ENCODE measurements at places on chromosomes 7 and 10.

DNA sequence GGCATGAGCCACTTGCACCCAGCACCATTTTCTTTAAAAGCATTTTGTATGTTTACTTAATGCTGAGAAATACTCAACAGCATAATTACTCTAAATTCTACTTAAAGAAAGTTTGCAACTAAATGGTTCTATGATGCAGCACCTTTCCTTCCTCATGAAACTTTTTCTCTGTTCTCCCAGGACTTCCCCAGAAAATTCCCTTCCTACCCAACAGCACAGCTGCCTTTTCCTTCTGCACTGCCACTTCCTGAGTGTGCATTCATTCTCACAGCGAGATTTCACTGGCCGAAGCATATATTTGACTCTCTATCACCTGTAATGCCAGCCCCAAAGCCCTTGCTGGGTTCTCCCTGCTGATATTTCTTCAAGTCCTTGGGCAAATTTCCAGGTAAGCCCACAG lies 41.5 kb upstream of the DGKI start:
- no peak for DNase-seq

DNA sequence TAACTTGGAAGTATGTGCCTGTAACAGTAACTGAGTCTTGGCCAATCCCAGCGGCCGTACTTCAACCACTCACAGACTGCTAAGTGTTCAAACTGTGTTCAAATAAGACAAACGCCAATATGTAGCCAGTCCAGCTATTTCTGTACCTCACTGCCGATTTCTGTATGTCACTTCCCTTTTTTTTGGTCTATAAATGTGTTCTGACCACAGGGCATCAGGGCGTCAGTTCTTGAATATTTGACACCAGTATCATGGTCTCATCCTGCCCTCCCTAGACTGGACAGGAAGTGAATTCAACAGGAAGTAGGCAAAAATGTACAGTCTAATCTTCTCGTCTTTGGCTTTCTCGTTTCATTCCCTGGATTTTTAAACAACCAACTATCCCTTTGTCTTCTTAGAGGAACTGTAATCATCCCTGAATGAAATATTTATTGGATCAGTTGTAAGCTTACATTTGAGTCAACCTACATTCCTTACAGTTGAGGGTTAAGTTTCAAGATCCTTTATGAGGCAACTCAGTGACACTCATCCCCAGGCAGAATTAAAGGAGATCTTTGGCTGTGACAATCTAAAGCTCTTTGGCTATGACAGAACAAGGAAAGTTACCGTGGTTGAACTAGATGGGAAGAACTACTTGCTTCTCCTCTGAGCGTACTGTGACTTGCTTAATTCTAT lies 232.7 kb downstream of the NSUN6 start:
- no peak for DNase-seq

- no peak for DNase-seq
These were observed 182.2 kb downstream of the WDR11 start for GRCh38 chr10:121033366-121033765.

DNA sequence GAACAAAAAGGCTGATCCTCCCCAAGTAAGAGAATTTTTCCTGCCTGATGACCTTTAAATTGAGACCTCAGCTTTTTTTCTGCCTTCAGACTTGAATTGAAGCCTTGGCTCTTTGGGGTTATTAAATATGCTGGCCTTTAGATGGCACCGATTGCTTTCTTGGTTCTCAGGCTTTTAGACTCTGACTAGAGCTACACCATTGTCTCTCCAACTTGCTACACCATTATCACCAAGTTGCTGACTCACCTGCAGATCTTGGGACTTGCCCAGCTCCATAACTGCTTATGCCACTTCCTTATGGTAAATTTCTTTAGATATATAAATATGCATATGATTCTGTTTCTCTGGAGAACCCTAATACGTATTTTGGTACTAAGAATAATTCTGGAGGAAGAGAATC lies 3.1 kb upstream of the ABCA13 start:
- no peak for DNase-seq

DNA sequence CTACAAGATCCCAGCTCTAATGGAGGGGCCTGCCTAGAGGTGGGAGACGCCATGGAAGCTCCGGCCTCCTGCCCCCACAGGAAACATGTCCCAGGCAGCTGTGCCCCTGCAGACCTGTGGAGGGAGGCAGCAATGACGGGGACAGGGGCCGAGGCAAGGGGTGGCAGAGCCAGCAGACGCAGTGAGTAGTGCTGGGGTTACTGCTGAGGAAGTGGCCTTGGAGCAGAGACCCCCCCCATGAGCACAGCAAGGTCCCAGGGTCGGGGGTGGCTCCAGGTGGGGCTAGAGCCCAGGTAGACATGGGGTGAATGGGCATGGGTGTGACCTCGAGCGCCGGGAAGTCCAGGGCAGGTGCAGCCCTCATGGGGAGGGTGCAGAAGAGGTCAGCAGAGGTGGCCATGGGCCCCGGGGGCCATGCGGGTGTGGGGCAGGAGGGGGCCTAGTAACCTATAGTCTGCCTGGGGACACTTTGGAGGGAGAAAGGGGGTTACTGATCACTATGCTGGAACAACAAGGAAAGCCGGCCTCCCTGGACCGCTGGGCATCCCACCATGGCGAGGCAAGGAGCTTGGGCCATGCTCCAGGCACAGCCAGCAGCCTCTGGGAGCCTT lies 45.5 kb downstream of the JAKMIP3 start:
- DNase-seq: no peak

DNA sequence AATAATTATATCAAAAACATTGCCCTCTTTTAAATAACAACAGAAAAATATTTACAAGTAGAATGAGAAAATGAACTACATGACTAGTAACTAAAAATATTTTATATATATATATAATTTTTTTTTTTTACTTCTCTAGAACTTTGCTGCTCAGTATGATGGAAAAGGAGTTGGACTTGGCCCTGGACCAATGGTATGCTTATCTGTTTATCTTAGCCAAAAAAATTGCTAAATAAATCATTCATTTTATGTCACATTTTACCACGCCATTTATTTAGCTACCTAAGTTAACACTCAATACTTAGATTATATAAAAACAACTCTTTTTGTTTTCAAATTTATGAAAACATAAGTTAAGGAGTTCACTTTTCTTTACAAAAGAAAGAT lies 6.7 kb downstream of the COL1A2 start:
- DNase-seq: no peak

All from urothelium cell line (cell line).